T-helper 1 cell treated with Interleukin-12 subunit alpha and Interleukin-12 subunit beta and Interleukin-4 antibody, amounts not matched to agents 30 ng/mL and 1 ng/mL, for 36 hours (primary cell): ENCODE measurements at places on chromosomes 6 and 20. TPM values are rescaled to one million over a fixed set of nuclear protein-coding genes. Genes with fewer than 3 reads are reported as not detected.

The EEF1A1 gene
- total RNA-seq, result 7,103 and 7,206 TPM in 2 replicates

The CPNE5 gene
- 2.7 and 3.2 TPM in 2 replicates for total RNA-seq

The HRH3 gene
- not detected in 2 replicates for total RNA-seq

The PTK7 gene
- 1.4 and 1.7 TPM in 2 replicates for total RNA-seq

The MYL9 gene
- total RNA-seq, result 0.46 and 0.69 TPM in 2 replicates

The PHACTR3 gene
- not detected in 2 replicates for total RNA-seq

The LINC00237 gene
- total RNA-seq, result not detected in 2 replicates

The EYS gene
- total RNA-seq, result not detected in 2 replicates

The TMC2 gene
- not detected in 2 replicates for total RNA-seq

The SLC22A3 gene
- not detected in 2 replicates for total RNA-seq

The GSTA2 gene
- not detected in 2 replicates for total RNA-seq

The HLA-DQB2 gene
- total RNA-seq, result 7.1 and 7.7 TPM in 2 replicates

The SLC32A1 gene
- not detected in 2 replicates for total RNA-seq

The TAF11 gene
- 30.3 and 34.1 TPM in 2 replicates for total RNA-seq

The CGA gene
- total RNA-seq, result not detected in 2 replicates

The C20orf141 gene
- total RNA-seq, result not detected in 2 replicates

The PYGB gene
- 31.2 and 35.7 TPM in 2 replicates for total RNA-seq

The ZFAND3 gene
- 43.7 and 44.9 TPM in 2 replicates for total RNA-seq

The ADGRF4 gene
- total RNA-seq, result not detected in 2 replicates

The FOXQ1 gene
- not detected in 2 replicates for total RNA-seq

The RSPH4A gene
- total RNA-seq, result 0.29 and 0.37 TPM in 2 replicates

The CLVS2 gene
- total RNA-seq, result not detected in 2 replicates

The HAO1 gene
- not detected in 2 replicates for total RNA-seq

The TMEM63B gene
- total RNA-seq, result 13.8 and 14.5 TPM in 2 replicates

The TCP11 gene
- total RNA-seq, result not detected in 2 replicates
